ENCODE measurements at places on chromosomes 11 and 22.

DNA sequence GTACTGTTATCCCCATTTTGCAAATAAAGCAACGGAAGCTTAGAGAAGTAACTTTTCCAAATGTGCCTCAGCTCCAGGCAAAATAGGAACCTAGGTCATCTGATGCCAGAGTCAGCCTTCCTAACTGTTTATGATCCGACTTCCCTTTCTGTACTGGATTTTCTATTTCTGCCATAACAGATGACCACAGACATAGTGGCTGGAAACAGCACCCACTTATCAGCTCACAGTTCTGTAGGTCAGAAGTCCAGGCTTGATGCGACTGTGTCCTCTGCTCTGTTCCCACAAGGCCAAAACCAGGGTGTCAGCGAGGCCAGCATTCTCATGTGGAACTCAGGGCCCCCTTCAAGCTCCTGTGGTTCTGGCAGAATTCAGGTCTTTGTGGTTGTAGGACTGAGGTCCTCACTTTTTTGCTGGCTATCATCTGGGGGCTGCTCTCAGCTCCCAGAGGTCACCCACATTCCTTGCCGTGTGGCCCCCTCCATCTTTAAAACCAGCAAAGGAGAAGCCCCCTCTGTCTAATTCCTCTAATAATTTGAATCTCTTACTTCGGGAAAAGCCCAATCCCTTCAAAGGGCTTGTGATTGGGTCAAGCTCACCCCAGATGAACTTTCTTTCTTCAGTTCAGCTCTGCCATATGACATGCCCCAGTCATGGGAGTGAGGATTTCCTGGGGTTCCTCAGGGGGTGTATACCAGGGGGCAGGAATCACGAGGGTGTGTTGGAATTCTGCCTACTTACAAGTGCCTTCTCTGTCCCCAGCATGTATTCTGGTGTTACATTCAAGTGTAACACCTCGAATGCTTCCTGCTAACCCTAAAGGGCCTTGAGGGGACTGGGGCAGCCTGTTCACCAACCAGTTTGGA, 15.3 kb downstream of the KCNJ5 start:
- DNase-seq: no peak

DNA sequence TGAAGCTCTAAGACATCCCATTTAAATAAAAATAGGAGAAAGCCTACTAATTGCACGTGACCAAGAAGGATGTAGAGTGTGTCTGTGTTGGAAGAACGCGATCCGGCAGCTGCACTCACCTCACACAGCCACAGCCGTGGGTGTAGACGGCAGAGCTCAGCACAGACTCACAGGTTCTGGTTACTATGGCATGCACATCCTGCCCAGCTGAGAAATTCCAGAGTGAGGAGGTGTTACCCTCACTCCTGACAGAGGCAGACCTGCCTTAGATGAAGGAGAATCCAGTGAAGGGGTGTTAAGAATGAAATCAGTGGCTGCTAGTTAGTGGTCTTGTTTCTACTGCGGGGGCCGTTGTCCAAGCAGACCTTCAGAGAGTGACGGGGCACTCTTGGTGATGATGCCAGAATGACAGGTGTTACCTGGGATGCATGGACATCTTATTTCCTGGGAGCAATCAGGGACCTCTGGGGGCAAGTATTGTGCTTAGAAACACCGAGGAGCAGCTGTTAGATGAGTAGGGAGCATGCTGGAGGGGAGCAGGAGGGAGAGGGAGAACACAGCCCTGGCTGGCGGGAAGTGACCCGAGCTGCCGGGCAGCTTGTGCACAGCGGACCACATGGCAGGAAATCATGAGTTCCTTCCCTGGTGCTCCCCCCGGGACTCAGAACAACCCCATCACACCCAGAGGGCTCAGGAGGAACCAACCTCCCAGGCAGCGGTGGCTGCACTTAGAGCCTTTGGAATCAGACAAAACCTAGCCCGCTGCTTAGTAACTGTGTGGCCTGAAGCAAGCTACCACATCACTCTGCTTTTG, 12.3 kb downstream of the KCNJ5 start:
- no peak for DNase-seq

DNA sequence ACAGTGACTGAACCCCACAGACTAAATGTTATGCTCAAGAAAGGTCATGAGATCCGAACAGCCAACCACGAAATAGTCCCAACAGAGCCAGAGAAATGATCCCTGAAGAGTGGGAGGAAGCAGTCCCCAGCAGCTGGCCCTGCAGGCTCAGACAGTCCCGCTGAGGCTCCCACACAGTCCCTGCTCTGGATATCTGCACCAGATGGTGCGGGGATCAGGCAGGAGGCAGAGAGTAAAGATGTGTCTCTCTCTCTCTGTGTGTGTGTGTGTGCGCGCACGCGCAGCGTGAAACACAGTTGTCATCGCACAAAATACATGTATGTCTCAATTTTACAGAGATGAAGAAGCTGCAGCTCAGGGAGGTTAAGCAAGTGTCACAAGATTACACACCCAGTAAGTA, 27.9 kb downstream of the GUCY1A2 start:
- no peak for DNase-seq

DNA sequence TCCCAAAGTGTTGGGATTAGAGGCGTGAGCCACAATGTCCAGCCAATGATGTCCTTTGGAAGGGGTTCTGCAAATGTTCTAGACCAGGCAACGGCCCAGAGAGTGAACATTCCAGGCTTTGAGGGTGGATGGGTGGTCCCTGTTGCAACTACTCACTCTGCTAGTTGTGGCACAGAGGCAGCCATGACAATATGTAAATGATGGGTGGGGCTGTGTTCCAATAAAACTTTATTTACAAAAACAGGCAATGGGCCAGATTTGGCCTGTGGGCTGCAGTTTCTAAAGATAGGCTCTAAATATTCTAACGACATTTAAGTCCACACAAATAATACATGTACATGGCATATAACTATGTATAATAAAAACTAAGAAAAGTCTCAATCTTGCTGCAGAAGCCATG, 276.3 kb downstream of the CTTN start:
- no peak for DNase-seq

- no peak for DNase-seq
Observed at GRCh38 chr11:36374726-36375125, 78.6 kb downstream of the PRR5L start.

DNA sequence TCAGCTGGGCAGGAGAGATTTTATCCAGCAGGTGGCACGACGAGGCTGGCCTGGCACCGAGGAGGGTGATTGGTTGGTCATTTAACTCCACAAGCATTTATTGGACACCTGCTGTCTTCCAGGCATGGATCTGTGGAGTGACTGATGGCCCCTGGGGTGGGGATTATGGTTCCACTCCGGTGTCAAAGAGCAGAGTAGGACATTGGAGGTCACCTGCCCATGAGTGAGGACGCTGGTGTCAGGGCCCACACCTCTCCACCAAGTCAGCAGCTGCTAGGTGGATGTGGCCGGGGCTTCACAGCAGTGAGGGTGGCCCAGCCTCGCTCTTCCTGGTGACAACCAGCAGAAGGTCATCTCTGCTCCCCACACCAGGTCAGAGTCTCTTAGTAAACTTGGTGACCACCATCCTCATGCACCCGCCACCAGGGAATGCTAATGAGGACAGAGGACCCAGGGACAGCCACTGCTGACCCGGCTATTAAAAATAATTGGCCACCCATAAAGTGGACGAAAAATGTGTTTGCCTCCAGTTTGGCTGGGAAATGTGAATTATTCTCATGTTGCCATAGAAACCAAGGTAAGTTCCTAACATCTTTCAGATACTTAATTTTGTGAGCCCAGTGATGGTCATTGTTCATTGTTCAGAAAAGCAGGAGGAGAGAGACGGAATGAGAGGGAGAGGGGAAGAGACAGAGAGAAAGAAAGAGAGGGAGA, 428.7 kb downstream of the TBC1D22A start:
- DNase-seq: no peak

GRCh38 chr11:46977038-46977813, 40.7 kb downstream of the CSTPP1 start:
- DNase-seq: no peak

DNA sequence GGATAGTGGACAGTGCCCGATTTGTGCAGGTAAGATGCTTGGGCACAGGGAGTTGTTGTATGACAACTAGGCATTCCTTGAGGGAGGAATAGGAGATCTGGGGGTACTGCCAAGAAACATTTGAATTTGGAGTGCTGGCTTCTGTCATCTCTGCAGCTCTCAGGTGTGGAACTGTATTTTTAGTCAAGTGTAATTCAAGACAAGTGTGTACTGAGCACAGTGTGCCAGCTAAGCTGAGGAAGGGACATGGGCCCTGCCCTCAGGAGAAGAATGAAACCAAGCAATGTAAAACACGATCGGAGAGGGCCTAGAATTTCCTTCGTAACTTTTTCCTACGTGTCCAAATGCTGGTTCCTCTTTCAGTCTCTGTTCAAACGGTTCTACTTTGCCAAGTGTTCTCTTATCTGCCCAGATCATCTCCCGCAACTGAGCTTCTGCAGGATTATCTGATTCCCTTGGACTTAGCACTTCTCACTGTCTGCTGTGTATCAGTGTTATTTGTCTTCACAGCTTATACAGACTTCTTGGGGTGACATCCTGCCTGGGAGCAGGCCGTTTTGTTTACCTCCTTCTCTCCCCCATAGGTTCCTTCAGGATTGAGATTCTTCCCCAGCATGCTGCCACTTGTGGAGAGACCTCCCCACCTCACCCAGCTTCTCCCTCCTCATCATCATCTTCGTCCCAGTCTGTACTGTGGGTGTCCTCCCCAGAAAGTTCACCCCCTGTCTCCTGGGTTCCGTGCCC, 27.6 kb downstream of the ART5 start:
- no peak for DNase-seq

DNA sequence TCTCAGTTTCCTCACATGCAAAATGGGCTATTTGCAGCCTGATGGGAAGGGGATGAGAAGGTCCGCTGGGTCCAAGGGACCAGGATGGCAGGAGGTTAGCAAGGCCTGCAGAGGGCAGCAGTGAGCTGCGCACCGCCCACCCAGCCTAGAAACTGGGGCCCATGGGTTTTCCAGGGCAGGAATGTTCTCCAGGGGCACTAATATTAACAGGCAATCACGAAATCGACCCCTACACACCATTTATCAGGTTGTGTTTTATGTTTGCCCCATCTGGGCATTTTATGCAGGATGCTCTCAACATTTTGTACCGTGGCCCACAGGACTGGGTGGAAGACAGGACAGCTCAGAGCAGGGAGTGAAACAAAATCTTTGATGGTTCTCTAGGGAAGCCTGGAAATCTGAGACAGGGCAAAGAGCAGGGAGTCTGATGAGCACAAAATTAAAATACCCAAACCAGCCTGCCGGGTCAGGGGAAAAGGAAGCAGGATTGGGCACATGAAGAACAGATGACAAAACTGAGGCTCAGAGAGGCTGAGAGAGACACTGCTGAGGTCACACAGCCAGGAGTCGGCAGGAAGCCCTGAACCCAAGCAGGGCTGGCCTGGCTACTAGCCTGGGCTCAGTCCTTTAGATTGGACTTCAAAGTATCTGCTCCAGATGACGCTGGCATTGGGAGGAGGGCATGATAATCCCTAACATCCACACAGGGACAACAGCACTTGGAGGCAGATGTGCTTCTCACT, 1.6 kb upstream of the BCR start:
- peak; percentile 18 for DNase-seq

DNA sequence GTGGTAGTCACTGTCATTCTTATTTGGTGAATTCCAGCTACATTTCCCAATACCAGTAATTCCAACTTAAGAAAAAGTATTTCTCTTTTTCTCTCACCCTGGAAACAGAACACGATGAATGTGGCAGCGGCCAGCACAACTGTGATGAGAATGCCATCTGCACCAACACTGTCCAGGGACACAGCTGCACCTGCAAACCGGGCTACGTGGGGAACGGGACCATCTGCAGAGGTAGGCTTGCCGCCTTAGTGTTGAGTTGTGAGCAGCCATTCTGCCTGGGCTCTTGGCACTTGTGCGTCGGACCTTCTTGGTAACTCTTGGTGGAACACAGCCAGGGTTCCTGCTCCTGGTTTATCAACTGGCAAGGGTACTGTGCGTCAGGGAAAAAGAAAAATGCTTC, 559.8 kb downstream of the NELL1 start:
- DNase-seq: no peak

DNA sequence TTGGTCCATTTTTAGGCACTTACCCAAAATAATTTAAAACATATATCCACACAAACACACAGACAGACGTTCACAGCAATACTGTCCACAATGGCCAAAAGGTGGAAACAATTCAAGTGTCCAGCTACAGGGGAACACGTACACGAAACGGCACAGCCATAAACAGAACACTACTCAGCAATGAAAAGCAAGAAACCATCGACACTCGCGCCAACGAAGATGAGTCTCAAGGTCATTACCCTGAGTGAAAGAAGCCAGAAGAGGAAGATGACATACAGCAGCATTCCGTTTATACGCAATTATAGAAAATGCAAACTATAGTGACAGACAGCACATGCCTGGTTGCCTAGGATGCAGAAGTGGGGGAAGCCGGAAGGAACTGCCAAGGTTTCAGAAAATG, 13.4 kb upstream of the COMT start:
- DNase-seq: no peak

DNA sequence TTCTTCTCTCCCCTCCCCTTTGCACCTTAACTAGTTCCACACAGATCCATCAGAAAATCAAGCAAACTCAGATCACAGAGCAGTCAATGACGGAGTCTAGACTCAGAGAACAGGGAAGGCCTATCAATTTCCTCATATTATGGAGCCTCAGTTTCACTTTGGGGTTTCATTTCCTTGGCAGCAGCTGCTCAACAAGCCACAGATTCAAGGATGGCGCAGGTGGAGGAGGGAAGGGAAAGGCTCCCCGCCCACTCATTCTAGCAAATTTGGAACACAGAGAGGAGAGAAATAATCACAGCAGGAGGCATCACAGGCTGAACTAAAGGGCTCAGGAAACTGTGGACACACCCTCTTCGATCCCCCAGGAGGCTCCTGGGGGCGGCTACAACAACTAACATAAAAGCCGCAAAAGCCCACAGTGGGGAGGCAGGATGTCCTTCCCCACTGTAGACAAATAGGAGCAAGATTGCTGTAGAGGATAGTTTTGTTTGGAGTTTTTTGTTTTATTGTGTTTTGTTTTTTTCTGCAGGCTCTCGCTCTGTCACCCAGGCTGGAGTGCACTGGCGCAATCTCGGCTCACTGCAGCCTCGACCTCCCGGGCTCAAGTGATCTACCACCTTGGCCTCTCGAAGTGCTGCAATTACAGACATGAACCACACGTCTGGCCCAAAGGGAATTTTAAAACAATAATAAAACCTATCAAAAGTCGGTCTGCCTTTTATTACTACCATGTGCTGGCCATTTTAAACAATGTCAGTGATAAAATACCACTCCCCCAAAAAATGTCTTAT, 3.4 kb downstream of the PLAAT3 start:
- DNase-seq: no peak

- peak; percentile 83 for DNase-seq
Observed at GRCh38 chr11:61969838-61970662, 2.6 kb upstream of the FTH1 start.

- DNase-seq: no peak
Observed at GRCh38 chr11:108568195-108568858, 25.2 kb downstream of the EXPH5 start.
